ENCODE measurements at places on chromosomes 5 and 9. TPM values are rescaled to one million over a fixed set of nuclear protein-coding genes. Genes with fewer than 3 reads are reported as not detected.

GRCh38 chr5:67216564-67216963 is 20.0 kb upstream of the CD180 start:
- DNase-seq, result no peak

GRCh38 chr5:9895302-9895645 is 265.1 kb upstream of the TAS2R1 start:
- DNase-seq, result no peak

DNA sequence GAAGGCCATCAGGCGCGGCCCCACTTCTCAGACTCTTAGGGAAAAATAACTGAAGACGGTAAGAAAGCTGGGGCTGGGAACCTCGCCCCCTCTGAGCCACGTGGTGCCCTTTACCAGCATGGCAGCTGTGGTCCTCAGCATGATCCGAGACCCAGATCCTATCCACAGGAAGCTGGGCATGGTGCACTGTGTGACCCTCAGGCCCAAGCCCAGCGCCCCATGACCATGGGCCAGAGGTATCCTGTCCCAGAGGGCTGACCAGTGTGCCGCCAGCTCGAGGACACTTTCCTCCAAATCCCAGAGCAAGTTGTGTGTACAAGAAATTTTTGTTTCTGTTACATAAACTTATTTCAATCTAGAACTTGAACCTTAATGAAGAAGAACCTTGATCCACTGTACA is 28.1 kb downstream of the TERT start:
- no peak for DNase-seq

DNA sequence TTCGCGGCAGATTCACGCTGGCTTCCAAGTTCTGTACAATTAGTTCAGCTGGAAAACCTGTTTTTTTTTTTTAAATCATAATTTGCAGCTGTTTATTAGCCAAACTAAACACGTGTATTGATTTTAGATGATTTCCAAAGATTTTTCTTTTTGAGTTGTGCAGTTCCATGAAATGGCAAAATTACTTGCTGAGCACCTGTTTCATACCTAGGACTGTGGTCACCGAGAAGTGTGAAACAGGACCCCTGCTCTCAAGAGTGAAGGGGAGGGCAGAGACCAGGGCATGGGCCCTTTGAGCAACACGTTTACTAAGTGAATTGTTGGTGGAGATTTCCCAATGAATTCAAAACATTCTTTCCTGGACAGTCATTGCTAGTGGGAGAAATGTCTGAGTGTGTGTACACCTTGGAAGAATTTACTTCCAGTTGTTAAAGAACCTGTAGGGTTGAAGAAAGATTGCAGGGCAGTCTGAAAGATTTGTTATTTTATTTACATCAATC is 688 bp downstream of the SNX24 start:
- DNase-seq, result no peak

GRCh38 chr5:176809544-176810080 is 747 bp upstream of the UNC5A start:
- no peak for DNase-seq

DNA sequence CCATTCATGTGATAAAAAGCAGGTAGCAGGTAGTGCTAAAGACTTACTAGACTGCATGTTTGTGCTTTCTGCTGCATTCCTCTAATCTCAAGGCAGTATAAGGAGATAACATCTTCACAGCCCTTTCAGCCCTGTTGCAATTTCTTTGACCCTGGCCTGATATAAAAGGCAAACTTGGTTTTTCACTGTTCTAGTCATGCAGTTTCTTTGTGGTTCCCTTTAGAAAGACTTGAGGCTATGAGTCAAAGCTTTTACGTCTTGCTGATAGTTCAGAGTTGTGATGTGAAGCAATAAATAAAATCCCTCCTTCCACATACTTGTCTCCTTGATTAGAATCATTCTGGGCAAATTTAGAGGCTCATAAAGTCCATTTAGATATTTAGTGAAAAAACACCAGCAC is 88.6 kb upstream of the CDKN2B start:
- DNase-seq, result no peak

- DNase-seq, result no peak
These were observed 14.9 kb upstream of the CTXN3 start for GRCh38 chr5:127634007-127634406.

DNA sequence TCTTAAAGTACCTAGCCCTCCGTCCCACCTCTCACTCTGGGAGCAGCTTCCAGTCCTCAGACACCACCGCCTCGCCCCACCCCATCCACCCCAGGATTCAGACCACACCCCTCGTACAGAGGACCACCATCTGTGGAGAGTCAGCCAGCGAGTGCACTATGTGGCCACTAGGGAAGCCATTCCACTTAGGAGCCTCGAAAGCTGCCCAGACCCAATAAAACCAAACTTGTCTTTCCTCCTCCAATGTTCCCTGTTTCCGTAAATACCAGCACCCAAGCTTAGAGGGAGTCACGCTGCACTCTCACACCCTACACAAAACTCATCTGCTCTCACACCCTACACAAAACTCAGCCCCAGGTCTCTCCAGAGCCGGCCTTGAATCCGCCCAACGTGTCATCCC is 1.9 kb downstream of the GCNT4 start:
- no peak for DNase-seq

The RNF208 gene
- 2.7 TPM for total RNA-seq

The PDZD2 gene
- total RNA-seq, result 0.15 TPM

GRCh38 chr5:111135363-111135762 is 43.2 kb downstream of the WDR36 start:
- no peak for DNase-seq

DNA sequence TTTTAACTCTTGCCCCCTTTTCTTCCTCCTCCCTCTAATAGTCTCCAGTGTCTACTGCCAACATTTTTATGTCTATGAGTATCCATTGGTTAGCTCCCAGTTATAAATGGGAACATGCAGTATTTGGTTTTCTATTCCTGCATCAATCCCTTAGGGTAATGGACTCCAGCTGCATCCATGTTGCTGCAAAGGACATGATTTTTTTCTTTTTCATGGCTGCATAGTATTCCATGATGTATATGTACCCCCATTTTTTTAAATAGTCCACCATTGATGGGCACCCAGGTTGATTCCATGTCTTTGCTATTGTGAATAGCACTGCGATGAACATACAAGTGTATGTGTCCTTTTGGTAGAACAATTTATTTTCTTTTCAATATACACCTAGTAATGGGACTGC is 993.7 kb downstream of the EFNA5 start:
- no peak for DNase-seq

DNA sequence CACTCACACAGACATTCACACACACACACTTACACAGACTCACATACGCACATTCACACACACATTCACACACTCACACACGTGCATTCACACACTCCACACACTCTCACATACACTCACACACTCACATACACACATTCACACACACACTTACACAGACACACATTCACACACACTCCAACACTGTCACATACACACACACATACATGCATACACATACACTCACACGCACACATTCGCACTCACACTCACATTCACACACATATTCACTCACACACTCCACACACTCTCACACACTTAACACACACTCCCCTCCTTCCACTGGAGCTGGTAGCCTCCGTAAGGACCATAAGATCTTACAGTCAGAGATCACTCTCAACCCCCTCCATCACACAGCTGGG is 26.2 kb downstream of the CAMK2A start:
- no peak for DNase-seq

- no peak for DNase-seq
These were observed 2.4 kb downstream of the CAVIN4 start for GRCh38 chr9:100580257-100580656.

DNA sequence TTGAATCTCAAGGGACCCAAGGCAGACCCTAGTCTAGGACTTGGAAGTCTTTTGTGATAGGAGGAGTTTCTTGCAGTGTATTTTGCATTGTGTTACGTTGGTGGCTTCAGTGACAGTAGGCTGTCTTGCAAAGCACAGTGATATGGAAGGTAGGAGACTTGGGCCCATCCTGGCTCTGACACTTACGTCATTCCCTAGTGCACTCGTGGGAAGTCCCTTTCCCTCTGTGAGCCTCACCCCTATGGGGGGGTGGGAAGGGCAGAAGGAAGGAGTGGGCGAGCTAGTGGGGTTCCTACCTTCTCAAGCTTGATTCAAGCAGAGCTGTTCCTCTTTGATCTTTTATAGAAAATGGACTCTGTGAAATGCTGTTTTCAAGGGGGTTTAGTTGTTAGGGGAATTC is 9.2 kb upstream of the TEX53 start:
- no peak for DNase-seq

DNA sequence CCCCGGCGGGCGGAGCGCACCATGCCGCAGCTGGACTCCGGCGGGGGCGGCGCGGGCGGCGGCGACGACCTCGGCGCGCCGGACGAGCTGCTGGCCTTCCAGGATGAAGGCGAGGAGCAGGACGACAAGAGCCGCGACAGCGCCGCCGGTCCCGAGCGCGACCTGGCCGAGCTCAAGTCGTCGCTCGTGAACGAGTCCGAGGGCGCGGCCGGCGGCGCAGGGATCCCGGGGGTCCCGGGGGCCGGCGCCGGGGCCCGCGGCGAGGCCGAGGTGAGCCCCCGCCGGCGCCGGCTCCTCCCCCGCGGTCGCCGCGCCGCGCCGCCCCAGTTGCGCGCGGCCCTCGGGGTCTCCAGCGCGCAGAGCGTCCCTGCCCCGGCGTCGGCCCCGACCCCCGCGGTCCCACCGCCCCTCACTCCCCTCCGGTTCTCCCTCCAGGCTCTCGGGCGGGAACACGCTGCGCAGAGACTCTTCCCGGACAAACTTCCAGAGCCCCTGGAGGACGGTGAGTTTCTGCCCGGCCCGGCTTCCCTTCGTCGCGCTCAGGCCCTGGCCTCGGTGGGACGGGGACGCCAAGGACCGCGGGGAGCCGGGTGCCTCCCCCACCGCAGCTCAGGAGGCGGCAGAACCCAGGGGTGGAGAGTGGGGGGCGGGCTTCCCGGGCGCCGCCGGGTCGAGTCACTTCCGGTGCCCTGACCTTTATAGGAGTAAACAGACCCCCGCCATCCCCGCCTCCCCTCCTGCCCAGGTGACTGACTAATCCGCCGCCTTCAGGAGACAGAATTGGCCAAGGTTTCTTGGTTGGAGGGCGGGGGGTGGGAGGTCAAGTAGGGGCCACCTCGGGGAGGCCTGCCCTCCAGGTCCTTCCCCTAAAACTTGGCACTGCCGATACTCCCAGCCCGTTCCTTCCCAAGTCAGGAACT is 665 bp downstream of the TCF7 start:
- DNase-seq, result peak; percentile 73

DNA sequence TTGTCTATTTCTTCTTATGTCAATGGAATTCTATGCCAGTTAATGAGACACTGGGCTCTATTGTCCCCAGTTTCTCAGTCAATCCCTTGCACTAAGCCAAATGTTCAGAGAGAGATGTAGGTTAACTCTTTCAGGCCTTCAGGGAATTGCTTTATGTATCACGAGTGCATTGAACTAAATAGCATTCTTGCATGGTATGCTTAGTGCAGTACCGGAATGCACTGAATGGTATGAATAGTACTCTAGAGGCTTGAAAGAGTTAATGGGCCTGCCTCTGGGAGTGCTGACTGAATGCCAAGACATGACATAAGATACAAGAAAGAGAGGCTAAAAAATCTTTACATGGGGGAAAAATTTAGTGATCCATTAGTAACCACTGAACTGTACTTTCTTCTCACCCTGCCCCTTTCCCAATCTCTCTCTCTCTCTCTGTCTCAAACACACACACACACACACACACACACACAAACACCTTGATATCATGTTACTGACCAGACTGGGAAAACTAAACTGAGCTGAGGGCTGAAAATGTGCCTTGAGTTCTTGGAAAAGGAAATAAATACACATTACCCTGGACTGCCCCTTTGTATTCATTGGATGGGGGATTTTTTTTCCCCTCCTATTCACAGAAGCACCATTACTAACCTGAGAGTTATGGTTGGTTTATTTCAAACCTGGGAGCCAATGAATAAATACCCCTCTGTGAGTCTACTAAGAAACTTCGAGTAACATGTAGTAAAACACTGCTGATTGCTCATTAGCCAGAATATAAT is 35.4 kb upstream of the TMC1 start:
- no peak for DNase-seq

- DNase-seq, result no peak
These were observed 123.5 kb downstream of the TARS1 start for GRCh38 chr5:33563983-33564908.

DNA sequence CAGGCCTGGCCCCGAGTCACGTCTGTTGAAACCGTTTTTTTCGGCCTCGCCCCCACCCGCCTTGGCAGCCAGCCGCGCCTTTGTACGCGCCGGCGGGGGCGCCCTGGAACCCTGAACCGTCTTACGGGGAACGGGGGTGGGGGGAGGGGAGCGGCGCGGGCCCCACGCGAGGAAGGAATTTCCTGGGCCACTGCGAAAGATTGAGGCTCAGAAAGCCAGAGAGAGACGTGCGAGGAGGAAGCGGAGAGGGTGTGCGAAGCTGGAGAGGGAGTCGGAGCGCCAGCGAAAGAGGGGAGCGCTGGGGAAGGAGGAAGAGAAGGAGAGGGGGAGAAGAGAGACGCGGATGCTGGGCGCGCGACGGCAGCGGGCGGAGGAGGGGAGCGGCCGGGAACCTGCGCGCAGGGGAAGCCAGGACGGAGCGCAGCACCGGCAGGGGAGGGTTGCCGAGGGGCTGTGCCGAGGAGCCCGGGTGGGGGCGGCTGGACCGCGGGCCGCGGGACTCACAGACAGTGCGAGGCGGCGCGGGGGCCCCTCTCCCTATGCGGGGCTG is 4.6 kb upstream of the PRDM12 start:
- DNase-seq, result no peak

The ANKRA2 gene
- 16.4 TPM for total RNA-seq

DNA sequence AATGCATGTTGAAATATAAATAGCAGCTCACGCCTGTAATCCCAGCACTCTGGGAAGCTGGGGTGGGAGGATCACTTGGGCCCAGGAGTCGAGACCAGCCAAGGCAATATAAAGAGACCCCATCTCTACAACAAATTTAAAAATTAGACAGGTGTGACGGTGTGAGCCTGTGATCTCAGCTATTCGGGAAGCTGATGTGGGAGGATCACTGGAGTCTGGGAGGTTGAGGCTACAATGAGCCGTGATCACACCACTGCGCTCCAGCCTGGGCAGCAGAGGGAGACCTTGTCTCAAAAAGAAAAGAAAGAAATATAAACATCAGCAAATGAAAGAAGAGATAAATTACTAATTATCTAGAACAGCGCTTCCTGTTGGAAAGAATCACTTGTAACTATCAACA is 105.0 kb downstream of the MAPKAP1 start:
- DNase-seq, result no peak

The OTP gene
- total RNA-seq, result not detected

DNA sequence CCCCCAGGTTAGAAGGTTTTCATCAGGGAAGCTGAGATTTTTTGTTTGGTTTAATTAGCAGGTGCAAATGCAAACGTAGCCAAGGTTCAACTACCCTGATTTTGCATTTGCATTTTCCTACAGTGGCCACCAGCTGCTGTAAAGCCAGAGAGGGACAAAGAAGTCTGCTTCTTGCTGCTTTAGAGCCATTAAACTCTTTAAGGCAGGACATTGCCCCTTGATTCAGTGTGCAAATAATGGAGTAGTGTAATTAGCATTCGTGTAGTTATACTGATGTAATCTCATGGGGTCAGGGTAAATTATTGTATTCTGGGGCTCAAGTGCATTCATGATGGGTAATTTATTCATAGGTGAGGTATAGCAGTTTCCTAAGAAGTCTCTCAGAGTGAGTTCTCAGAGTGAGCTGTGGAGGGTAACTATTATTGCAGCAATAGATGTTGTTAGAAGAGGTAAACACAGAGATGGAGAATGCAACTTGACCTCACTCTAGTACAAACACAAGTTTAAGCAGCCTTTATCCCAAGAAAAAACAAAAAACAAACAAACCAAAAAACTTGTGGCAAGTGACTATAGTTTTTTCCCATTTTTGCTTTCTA is 526.5 kb downstream of the KIF4B start:
- DNase-seq, result no peak
